ENCODE measurements at places on chromosomes 3 and 15. TPM values are rescaled to one million over a fixed set of nuclear protein-coding genes. Genes with fewer than 3 reads are reported as not detected.

- DNase-seq = no peak
Measured at GRCh38 chr3:102512734-102513504, 78.1 kb downstream of the ZPLD1 start.

- DNase-seq = no peak
Measured at GRCh38 chr15:67828969-67829646, 3.8 kb downstream of the SKOR1 start.

- DNase-seq = no peak
Measured at GRCh38 chr3:127233371-127233770, 40.4 kb downstream of the PRR23E start.

GRCh38 chr3:36954452-36955134 is 9.7 kb upstream of the TRANK1 start:
- DNase-seq = no peak

DNA sequence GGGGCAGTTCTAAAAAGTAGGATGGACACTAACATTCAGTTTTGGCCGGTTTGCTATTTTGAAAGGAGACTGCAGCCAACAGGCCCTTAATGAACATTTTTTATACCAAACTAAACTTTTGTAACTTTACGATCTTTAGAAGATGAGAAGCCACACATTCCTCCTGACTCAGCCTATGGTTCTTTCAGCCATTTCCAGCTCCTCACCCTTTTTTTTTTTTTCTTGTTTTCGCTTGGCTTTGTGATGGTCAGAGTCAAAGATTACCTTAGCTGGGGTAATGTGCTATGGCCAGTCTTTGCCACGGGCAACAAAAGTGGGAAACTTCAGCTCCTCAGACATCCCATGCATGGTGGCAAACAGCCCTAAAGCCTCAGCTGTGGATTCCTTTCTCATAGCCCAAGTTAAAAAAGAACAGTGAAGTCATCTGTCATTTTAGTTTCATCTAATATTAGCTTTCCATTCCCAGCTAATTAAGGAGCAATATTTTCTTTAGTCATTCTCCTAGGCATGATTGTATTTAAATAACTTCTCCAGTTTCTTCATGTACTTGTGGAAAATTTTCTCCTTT is 368.7 kb downstream of the MFSD1 start:
- DNase-seq = no peak

ARNT2 gene
- not detected for total RNA-seq

SLC6A6 gene
- 44.5 TPM for total RNA-seq

All from GM12878 (cell line).